Urinary bladder (tissue), 4 donors: ENCODE measurements at places on chromosomes 4 and X. TPM values are rescaled to one million over a fixed set of nuclear protein-coding genes. Genes with fewer than 3 reads are reported as not detected.

- no peak for DNase-seq
These were observed 15.2 kb downstream of the PDLIM3 start for GRCh38 chr4:185520119-185520518.

DNA sequence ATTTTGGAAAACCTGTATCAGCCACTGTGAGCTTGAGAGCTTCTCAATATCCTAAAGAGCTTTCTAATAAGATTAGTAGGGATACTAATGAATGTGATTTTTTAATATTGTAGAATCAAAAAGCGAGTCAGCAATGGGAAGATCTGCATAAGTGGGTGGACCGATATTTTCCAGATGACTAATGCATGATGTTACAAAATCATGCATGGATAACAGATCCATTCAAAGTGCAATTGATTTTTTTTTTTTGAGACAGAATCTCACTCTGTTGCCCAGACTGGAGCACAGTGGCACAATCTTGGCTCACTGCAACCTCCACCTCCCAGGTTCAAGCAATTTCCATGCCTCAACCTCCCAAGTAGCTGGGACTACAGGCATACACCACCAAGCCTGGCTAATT is 7.3 kb upstream of the CLDN2 start:
- no peak for DNase-seq

- DNase-seq: no peak
These were observed 11.8 kb downstream of the AMBN start for GRCh38 chr4:70603856-70604255.

DNA sequence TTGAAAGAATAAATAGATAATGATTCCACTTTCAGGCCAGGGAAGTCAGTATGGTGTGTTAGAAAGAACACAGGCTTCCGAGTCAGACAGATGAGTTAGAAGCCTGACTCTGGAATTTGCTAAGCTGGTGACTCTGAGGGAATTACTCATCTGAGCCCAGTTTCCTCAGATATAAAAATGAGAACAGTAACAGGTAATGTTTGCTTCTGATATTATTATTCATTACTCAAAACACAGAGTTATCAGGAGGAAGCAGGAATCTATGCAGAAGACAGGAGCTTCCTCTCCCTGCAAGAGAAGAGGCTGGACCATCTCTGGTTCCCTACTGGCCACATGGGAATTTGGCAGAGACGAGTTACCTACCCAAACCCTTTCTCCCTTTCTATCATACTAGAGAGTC is 163.1 kb downstream of the EVC2 start:
- no peak for DNase-seq

Gene FABP2
- polyA plus RNA-seq: not detected

DNA sequence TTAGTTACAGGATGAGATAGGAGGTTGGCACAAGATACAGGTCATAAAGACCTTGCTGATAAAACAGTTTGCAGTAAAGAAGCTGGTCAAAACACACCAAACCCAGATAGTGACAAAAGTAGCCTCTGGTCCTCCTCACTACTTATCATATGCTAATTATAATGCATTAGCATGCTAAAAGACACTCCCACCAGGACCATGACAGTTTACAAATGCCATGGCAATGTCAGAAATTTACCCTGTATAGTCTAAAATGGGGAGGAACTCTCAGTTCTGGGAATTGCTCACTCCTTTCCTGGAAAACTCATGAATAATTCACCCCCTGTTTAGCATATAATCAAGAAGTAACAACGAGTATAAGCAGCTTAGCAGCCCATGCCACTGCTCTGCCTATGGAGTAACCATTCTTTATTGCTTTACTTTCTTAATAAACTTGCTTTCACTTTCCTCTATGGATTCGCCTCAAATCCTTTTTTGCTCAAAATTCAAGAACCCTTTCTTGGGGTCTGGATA is 1254.4 kb downstream of the PCDH7 start:
- DNase-seq: no peak

GRCh38 chrX:13372203-13372980 is 52.5 kb upstream of the ATXN3L start:
- DNase-seq: no peak

DNA sequence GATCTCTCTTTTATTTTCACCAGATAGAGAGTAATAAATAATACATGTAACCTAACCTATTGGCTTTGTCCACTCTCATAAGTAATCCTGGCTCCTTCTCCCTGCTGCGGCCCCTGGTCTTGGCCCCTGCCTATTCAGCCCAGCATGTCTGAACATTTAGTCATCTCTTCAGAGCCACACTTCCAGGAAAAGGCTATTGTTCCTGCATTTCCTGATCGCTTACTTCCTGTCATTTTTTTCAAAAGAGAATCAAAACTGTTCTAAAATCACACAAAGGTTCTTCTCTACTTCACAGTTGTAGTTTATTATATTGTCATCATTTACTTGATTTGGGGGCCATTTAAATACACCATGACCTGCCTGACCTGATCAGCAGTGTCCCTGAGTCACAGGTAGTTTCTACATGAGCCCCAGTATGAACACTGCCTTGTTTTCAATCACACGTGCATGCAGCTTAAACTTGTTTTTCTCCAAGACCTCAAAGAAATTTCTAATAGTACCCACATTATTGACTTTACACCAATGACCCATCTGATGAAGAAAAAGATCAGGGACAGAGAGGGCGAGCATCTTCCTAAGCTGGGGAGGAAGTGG is 47.4 kb upstream of the KDR start:
- DNase-seq: no peak

DNA sequence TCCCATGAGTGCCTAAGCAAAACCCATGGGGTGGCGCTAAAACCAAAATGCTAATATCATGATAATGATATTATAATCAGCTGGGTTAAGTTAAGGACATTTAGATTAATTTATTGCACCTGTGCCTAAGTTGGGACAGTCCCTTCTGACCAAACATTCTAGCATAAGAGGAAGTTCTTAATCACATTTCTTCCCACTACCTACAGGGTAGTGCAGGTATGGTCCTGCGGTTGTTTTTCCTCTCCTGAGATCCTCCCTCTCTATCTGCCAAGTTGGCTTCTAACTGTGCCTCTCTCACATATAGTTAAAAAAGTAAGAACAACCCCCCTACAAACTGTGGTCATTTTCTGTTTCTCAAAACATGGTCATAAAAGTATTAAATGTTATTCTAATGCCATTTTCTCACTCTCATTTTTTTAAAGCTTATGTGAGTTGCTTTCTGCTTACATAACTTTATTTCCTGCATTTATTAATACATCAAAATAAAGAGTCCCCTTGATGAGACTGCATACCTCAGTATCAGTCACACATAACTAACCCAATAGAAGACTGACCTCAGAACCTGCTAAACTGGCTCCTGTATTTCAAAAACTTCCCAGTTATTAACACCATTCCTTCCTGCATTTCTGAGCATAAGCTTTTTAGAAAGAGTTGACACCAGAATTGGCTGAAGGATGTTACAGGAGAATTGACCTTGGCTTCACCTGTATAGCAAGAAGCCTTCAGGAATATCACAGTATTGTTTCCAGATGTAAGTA is 1332.5 kb downstream of the FSTL5 start:
- DNase-seq: no peak

- DNase-seq: no peak
These were observed 15.1 kb downstream of the TRAPPC11 start for GRCh38 chr4:183674153-183674552.

DNA sequence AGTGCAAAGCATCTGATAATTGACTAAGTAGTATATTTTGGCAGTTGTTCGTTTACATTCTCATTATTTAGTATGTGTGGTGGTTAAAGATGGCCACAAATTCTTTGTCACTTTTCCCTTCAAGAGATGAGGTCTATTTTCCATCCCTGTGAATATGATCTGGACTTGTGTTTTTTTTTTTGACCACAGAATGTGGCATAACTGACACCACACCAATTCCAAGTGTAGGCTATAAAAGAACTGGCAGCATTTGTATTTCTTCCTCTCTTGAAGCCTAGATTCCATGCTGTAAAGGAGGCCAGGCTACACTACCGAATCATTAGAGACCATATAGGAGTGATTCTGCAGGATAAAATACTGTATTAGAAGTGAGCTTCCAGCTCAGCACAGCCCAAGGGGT is 596.6 kb downstream of the DMD start:
- no peak for DNase-seq

DNA sequence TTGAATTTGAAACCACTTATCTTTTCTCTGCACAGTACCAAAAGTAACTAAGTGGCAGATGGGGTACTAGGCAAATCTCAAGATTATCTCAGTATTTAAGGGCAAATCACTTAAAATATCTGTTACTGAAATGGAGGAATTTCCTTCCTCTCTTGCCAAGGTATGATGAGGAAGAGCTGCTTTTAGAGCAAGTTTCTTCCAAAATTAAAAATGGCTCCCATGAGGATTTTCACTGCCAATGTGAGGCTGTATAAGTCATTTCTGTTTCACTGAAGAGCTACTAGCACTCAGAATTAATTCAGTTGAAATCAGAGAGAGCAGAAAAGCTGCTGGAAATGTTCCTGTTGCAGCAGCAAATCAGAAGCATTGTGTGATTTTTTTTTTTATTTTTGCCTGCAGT is 43.4 kb downstream of the GABRB1 start:
- DNase-seq: no peak

- no peak for DNase-seq
These were observed 160.1 kb downstream of the EFHC2 start for GRCh38 chrX:44183329-44183728.

- no peak for DNase-seq
These were observed 33.7 kb upstream of the GPR34 start for GRCh38 chrX:41655101-41655500.

- DNase-seq: no peak
These were observed 96.4 kb upstream of the HS3ST1 start for GRCh38 chr4:11525085-11525484.

Gene MAGEB4
- not detected for polyA plus RNA-seq

Gene HEPH
- 31.3 TPM for polyA plus RNA-seq

DNA sequence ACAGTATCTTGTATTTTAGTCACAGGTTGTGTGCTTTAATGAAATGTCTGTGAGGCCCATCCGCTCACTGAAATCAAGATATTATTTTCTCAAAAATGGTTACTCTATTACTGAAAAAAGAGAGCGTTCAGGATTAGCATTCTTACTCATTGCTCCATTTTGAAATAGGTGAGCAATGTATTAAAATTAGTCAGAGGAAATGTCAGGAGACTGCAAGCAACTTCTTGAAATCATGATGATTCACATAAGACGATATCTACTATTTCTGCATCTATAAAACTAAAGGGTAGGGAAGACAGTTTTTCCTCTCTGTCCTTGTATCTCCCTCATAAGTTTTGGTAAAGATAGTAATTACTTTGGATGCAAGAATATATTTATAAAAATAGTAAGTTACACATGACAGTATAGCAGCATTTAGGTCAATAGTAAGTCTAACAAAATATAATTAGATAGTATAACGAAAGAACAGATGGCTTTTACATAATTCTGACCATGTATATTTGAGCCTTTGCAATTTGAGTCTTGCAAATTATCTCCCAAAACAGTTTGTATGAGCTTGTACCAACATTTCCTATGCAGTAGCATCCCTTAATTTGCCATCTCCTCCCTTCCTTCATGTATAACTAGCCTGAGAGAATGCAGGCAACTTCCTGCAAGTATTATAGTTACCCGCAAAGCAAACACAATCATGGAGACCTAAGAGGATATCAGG is 937.8 kb downstream of the PCDH7 start:
- DNase-seq: no peak

Gene ARHGAP36
- 0.11 TPM for polyA plus RNA-seq

Gene ARX
- not detected for polyA plus RNA-seq

DNA sequence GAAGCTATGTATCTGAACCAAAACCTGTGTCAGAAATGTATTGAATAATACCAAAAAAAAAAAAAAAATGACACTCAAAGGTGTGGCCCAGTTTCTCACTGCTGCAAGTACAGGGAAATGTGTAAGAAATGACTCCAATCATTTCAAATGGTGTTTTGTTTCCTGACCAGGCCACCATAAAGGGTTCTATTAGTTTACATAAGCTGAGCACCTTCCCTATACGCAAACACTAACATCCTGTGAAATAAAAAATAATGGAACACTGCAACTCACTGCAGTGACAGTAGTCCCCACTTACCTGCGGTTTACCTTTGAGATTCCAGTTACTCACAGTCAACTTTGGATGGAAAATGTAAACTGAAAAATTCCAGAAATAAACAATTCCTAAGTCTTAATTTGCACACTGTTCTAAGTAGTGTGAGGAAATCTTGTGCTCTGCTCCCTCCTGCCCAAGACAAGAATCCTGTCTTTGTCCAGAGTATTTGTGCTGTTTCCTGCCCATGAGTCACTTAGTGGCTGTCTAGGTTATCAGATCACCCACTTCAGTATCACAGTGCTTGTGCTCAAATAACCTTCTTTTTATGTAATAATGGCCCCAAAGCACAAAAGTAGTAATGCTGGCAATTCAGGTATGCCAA is 265.3 kb downstream of the RCHY1 start:
- DNase-seq: no peak

DNA sequence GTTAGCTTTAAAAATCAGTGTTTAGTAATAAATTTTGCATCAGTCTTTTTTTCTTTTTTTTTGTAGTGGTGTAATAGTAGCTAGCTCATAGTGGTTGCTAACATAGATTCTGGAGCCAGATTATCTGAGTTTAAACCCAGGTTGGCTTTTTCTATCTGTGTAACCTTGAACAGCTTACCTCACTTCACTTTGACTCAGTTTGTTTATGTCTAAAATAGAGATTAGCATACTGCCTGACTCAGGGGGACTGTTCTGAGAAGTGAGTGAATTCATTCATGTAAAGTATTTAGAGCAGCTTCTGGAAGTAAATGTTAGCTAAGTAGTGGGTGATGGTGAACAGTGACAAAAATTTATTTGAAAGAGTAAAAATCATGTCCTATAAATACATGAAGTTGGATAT is 32.9 kb downstream of the CPEB2 start:
- no peak for DNase-seq

GRCh38 chr4:115537387-115537786 is 424.0 kb upstream of the NDST4 start:
- DNase-seq: no peak

Gene CPZ
- 54.1 TPM for polyA plus RNA-seq

DNA sequence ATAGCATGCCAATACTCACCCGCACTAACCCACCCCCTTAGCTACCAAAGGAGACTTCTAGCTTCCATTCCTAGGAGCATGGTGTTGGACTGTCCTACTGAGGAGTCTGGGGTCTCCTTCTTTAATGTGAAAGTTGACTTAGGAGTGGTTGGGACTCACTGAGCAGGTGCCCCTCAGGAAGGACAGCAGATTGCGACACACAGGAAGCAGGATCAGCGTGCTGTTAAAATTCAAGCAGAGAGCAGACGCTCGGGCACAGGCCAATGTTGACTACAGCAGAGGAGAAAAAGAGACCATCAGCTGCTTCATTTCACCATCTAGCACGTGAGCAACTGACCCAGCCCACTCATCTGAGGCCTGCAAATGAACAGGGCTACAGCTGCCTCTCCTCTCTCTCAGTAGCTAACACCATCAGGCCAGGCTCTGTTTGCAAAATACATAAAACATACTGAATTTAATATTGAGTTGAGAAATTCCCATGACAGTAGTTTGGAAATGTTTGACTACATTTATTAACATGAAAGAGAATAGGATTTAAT is 10.8 kb downstream of the NOX1 start:
- DNase-seq: no peak

Gene PROM1
- 13.5 TPM for polyA plus RNA-seq

DNA sequence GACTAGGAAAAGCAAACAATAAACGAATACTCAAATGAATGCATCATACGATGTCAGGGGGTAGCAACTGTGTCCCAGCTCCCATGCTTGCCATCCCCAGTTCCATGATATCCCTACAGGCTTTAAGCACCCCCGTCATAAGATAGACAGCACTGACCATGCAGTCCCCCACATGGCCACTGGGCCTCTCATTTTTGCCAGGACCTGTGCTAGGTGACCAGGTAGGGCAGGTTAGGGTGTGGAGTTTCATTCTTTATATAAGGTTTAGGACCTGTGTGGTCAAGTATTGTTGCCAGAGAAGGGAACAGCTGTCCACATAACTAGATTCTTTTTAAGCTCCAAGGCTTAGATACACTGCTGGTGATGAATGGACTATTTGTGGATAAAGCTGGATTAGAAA is 9.7 kb downstream of the PPEF2 start:
- no peak for DNase-seq
